EH (cell line): ENCODE measurements at places on chromosomes 13 and 19.
A peak's percentile ranks its signal among the peaks of the same experiment; 100 is the strongest.

DNA sequence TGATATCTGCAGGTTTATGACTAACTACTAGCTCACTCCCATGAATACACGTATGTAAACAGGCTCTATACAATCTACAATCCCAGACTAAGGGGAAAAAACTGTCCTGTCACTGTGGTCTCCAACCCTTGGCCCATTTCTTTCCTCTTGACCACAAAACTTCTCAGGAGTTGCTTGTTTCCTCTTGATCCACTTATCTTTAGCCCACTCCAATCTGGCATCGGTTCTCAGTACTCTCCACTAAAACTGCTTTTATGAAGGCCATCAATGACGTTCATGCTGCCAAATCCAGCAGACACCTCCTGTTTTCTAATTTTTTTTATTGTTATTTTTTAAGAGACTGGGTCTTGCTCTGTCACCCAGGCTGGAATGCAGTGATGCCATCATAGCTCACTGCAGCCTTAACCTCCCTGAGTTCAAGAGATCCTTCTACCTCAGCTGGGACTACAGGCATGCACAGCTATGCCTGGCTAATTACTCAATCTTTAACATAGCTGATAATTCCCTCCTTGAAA, 31.9 kb upstream of the USPL1 start:
- peak; percentile 68 for DNase-seq

GRCh38 chr13:90553159-90553558, 794.3 kb upstream of the MIR17HG start:
- DNase-seq, result no peak

DNA sequence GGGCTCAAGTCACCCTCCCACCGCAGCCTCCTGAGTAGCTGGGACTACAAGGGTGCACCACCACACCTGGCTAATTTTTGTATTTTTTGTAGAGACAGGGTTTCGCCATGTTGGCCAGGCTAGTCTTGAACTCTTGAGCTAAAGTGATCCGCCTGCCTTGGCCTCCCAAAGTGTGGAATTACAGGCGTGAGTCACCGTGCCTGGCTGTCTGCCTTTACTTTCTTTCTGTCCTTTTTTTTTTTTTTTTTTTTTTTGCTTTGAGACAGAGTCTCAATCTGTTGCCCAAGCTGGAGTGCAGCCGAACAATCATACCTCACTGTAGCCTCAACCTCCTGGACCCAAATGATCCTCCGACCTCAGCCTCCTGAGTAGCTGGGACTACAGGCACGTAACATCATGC, 25.0 kb upstream of the OR1M1 start:
- DNase-seq, result no peak

DNA sequence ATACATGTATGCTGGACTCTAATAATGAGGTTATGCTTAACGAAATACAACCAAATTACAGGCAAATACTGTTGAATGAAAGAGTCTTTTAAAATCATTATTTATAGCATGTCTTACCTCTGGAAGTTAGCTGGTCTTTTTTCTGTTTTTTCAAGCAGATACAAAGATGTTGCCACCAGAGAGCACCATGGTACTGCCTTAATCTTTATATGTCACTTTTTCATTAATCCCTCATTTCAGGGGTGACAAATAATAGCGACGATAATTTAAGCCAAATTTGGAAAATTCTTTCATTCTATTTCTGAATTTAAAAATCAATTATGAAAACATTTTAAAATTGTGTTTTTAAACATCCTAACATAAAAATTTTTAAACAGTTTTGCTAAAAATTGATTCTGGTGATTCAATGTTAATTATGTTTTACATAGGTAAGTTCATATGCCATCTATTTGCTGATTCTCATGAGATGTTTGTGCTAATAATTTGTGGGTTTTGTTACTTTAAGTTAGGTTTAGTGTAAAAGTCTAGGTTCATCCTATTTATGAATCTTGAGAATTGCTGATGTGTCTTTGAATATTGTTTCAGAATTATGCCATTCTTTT, 379.3 kb upstream of the SGCG start:
- DNase-seq, result no peak

DNA sequence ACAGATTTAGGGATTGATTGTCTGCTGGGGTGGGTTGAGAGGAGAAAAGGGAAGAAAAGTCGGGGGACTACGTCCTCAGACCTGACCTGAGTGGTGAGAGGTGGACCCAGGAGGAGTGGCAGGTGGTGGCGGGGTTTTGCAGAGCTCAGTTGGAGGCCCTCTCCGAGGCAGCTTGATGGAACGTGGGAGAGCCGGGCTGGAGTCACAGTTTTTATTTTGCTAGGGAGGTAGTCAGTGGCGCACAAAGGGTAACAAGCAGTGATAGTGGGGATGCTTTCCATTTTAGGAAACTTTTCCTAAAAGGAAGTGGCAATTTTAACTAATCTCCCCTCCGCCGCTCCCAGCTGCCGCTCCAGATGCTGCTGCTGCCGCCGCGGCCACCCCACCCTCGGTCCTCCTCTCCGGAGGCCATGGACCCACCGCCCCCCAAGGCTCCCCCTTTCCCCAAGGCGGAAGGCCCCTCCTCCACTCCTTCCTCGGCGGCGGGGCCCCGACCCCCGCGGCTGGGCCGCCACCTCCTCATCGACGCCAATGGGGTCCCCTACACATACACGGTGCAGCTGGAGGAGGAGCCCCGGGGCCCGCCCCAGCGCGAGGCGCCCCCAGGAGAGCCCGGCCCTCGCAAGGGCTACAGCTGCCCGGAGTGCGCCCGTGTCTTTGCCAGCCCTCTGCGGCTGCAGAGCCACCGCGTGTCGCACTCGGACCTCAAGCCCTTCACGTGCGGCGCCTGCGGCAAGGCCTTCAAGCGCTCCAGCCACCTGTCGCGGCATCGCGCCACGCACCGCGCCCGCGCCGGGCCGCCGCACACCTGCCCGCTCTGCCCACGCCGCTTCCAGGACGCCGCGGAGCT, 1.1 kb upstream of the ZNF581 start:
- DNase-seq, result peak; percentile 39

GRCh38 chr13:107365466-107366215, 797.7 kb upstream of the ARGLU1 start:
- no peak for DNase-seq

GRCh38 chr13:30091691-30092090, 215.7 kb downstream of the KATNAL1 start:
- no peak for DNase-seq

DNA sequence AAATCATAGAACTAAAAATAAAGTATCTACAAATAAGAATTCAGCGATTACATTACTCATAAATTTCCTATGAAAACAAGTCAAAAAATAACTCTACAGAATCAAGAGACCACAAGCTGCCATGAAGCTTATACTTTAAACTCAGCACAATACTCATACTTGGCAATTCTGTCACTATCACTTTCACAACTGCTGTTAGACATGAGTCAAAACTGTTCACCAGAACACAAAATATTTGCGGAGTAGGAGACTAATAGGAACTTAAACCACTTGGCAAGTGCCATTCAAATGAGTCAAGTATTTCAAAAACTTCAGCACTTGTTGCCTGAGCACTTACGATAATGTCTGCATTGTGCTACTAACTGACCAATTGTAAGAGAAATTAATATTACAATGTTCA, 387.8 kb upstream of the GPC6 start:
- peak; percentile 79 for DNase-seq

- no peak for DNase-seq
These were observed 53.0 kb downstream of the KCTD15 start for GRCh38 chr19:33849551-33850147.

GRCh38 chr19:10037809-10038208, 24.5 kb downstream of the RDH8 start:
- DNase-seq, result no peak
